Cortex of kidney (tissue), 1 donor: ENCODE measurements at places on chromosomes 16 and 17.

GRCh38 chr17:44672479-44673093 is 16.3 kb downstream of the MEIOC start:
- DNase-seq = no peak

DNA sequence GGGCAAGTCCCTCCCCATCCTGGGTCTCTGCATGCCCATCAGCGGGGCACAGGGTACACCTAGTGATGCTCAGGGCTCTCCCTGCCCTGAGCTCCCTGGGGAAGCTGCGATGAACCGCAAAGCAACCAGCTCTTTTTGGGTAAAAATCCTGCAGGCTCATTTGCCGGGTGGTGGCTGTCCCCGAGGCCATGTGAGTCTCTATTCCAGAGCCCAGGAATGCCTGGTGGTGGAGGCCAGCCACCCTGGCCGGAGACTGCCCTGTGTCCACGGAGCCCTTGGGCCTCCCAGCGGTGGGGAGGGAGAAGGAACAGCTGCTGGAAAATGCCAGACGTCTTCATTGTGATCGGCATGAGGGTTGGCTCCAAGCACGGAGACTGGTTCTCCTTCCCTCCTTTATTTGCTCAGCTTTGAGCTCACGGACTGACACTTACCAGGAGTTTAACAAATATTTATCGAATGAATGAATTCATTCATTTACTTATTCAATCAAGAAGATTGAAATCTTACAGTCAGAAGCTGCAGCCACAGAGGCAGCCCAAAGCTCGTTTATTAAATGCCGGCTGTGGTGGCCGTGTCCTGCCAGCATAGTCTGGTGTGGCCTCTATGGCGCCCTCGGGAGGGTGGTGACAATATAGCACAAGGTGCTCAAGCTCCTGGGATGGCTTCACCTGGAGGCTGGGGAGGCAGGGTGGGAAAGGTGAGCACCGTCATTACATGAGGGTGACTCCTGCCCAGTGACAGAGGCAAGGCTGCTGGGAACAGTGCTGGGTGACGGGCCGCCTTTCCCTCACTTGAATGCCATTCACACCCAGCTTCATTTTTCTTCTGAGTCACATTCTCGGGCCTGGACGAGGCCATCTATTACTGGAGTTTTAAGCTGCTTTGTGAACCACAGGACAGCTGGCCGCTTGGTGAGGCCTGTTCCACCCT is 31.1 kb upstream of the JPH3 start:
- no peak for DNase-seq

- no peak for DNase-seq
Measured at GRCh38 chr17:78767806-78768205, 14.3 kb downstream of the CYTH1 start.

GRCh38 chr16:77696149-77696548 is 26.2 kb upstream of the NUDT7 start:
- DNase-seq = no peak

- DNase-seq = no peak
Measured at GRCh38 chr17:4389079-4389478, 22.6 kb upstream of the UBE2G1 start.

GRCh38 chr17:44915862-44916780 is 821 bp upstream of the GFAP start:
- DNase-seq = no peak

DNA sequence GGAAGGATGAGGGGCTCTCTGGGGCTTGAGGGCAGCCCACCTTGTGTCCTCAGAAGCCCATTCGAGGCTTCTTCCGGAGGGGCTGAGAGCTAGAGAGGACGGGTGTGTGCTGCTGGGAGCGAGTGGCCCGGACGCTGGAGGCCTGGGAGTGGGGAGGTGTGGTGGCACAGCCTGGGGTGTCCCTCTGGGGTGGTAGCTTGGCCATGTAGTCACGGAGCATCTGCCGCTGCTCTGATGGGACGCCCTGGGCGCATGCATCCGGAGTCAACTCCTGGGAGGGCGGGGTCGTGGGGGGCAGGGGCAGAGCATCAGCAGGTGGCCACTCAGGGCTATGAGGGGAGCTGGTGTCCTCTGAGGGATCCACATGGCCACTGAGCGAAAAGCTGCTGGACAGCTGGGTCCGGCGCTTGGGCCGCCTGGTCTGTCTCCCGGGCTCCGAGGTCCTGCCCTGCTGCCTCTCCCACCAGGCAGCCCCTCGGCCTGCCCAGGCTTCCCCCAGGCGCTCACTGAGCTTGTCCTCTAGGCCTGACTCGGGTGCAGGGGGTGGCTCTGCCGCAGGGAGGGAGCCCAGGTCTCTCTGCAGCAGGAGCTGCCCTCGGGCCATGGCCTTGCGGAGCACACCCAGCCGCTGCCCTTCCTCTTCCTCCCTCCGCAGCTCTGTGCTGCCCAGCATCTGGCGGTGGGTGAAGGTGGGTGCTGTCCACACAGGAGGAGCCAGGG is 7.8 kb downstream of the TAF1C start:
- no peak for DNase-seq

DNA sequence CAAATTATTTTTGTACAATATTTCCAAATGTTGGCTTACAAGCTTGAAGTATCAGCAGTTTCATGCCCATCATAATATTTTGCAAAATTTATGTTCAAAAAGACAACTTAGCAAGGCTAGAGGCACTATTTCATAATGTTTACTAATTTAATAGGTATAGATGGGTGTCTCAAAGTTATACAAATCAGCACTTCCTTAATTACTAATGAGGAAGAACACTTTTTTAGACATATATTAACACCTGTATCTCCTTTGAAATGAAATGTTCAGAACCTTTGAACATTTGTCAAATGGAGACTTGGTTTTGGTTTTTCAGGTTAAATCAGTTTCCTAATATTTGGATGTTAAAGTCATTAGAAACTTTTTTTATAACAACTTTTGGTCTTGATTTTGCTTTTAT is 2.2 kb downstream of the TAT start:
- DNase-seq = no peak

DNA sequence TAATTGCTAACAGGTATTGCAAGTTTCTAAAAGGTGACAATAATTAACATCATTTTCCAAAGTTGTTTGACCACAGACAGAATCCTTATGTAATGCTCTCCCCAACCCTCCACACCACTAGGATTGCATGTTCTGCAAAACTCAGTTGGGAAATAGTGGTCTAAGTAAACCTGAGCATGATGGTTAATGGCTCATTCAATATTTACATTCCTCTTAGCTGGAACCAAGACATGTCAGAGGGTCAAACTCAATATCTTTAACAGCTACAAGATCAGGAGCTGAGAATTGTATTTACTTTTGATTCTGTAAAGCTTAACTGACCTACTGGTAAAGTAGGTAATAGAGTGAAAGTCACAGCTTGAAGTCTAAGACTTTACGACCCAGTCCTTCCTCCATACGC is 10.2 kb downstream of the MFSD6L start:
- DNase-seq = no peak

DNA sequence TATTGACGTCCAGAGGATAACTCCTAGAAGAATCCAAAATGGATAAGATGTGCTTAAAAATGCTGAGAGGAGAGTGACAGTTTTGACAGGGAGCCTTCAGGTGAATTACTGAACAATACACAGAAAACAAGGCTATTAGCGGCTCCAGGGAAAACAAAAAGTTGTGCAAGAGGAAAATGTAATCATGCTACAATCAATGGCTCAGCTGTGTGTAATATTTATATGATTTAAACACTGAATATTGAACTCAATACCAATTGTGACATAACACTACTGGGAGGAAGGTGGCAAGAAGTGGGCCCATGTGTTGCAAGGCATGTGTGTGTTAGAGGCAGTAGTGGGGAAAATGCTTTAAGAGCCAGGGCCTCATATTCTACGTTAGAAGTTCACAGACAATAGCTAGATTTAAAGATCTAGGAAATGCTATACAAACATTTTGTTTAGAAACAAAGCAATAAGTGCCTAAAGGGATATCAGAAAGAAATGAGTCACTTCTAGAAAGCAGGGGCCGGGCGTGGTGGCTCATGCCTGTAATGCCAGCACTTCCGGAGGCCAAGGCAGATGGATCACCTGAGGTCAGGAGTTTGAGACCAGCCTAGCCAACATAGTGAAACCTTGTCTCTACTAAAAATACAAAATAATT is 253.2 kb upstream of the IRX5 start:
- no peak for DNase-seq

DNA sequence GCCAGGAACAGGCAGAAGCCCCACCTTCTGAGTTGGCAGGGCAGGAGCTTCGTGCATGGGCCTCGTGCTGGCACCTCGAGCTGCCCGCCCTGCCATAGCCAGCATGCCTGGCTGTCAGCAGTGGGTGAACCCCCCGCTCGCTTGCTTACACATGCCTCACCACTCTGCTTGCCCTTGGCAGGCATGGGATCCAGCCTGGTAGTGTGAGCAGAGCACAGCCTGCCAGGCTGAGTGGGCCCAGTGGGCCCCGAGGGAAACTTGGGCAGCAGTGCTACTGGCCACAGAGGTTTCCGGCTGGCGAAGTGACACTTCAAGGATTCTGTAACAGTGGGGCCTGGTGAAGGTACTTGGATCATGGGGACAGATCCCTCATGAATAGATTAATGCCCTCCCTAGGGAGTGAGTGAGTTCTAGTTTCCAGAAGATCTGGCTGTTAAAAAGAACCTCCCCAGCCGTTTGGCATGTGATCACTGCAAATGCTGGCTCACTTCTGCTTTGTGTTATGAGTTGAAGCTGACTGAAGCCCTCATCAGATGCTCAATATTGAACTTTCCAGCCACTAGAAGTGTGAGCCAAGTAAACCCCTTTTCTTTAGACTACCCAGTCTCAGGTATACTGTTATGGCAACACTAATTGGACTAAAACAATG is 114.7 kb downstream of the BCAS3 start:
- DNase-seq = no peak

GRCh38 chr16:85678821-85679220 is 9.9 kb downstream of the GINS2 start:
- no peak for DNase-seq

DNA sequence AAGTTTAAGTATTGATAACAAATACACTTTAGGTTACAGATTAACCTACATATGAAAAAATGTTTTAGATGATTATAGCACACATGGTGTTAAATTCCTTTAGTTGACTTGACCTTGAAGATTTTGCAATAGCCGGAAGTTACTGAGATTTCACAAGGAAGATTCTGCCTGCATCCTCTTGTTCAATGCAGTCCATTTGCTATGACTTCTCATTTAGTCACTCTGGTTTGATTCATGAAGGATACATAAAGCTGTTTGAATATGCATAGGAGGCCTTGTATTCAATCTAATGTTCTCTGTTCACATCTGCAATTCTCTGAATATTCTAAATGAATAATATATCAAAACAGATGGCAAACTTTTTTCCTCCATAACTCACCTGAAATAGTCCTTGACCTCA is 870.2 kb upstream of the GOT2 start:
- no peak for DNase-seq

DNA sequence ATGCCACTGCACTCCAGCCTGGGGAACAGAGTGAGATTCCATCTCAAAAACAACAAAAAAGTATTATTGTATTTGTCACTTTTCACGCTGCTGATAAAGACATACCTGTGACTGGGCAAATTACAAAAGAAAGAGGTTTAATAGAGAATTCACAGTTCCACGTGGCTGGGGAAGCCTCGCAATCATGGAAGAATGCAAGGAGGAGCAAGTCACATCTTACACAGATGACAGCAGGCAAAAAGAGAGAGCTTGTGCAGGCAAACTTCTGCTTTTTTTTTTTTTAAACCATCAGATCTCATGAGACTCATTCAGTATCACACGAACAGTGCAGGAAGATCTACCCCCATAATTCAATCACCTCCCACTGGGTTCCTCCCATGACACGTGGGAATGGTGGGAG is 41.5 kb upstream of the ETV4 start:
- no peak for DNase-seq

DNA sequence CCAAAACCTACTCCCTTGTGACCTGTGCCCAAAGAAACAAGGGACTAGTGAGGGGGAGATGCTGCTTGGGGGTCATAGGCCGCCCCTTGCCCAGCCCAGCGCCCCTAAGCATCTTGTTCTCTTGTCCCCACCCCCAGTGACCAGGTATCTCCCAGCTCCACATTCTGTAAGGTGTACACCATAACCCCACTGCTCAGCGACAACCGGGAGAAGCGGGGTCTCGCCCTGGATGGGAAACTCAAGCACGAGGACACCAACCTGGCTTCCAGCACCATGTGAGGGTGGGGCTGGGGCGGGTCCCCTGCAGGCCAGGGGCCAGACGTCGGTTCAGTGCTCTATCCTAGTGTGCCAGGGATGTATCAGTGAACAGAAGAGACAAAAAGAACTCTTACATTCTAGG is 8.7 kb downstream of the ARRB2 start:
- no peak for DNase-seq

GRCh38 chr16:19926449-19927390 is 42.1 kb upstream of the GPRC5B start:
- DNase-seq = no peak

GRCh38 chr16:76866994-76867393 is 324.0 kb upstream of the MON1B start:
- no peak for DNase-seq

DNA sequence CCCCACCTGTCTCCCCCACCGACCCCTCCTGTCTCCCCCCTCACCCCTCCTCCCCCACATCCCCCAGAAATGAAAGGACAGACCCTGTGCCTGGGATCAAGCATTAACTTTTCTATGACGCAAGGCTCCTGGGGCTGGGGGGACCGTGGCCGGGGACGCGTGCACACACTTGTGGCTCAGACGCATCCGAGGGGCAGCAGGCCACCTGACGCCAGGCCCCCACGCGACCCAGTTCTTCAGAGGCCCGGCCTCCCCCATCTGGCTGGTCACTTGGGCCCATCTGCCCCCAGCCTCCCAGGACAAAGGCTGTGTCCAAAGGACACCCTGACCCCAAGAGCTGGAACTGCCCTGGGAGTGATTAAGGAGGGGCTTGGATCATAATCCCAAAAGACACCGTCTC is 14.0 kb upstream of the PVALEF start:
- DNase-seq = no peak

DNA sequence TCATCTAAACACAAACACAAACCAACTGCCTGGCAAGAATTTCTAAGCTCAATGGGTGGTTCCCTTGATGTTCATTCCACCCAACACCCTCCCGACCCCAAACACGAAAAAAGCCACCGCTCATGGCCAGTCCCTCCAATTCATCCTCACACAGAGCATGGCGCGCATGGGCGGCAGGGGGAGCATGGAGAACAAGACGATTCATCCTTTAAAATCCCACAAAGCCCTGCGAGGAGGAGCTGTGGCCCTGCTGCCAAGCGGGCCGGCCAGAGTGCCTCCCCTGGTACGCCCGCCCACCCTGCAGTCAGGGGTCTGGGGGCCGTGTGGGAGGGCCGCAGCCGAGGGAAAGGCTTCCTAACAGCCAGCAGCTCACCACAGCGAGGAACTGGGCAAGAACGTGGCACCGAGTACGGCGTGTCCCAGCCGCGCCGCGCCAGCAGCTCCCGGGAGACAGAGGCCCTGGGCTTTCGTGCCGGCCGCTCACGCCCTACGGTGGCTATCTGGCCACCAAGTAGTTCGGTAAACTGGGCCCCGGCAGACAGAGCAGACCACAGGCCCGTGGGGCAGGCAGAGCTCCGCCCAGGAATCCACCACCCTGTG is 60.9 kb downstream of the KLHDC4 start:
- no peak for DNase-seq
